ENCODE measurements at places on chromosomes 2 and 18.

DNA sequence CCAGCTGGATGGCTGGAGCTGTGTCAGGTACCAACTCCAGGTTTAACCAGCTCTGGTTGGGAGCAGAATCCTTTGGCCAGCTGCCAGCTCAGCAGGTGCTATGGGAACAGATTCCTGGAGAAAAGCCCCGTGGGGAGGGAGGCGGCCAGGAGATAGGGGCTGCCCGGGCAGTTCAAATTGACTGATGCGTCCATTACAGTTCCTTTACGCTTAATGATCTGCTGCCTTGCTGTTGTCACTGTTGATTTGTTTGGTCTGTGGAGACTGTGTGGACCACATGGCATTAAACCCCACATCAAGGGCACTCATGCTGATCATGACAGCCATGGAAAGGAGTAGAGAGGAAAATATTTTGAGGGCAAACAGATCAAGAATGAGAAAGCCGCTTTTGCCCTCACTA is 200.0 kb downstream of the TSN start:
- no peak for DNase-seq

- DNase-seq = no peak
Measured at GRCh38 chr2:109438773-109439389, 174.9 kb downstream of the SEPTIN10 start.

DNA sequence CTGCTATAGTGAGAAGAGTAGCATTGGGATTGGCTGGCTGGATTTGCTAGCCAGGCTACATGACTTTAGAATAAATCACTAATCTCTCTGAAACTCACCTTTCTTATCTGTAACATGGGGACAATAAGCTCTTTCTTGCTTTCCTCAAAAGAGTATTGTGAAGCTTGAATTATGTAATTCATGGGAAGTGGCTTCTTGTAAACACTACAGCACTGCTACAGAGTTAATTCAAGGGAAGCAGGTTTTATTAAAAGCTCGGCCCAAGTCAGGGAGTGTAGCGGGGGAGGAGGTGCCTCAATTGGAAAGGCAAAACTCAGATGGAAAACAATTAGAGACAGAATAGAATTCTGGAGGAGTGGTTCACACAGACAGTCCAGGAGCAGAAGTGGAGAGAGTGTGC is 100.9 kb upstream of the CELF4 start:
- DNase-seq = no peak

GRCh38 chr18:63311118-63312018 is 8.2 kb downstream of the BCL2 start:
- DNase-seq = peak; percentile 56

- no peak for DNase-seq
Measured at GRCh38 chr2:182299632-182300031, 127.2 kb downstream of the PDE1A start.

- DNase-seq = peak; percentile 91
Measured at GRCh38 chr2:242088471-242089212, 219.1 kb downstream of the RTP5 start.

DNA sequence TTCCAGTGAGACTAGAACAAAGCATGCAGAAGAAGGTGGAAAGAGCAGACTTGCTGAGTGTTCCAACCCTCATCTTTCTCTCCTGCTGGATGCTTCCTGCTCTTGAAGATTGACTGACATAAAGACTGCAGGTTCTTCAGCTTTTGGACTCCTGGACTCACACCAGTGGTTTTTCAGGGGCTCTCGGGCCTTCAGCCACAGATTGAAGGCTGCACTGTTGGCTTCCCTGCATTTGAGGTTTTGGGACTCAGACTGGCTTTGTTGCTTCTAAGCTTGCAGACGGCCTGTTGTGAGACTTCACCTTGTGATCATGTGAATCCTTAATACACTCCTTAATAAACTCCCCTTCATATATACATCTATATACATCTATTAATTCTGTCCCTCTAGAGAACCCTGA is 20.4 kb downstream of the VRK2 start:
- DNase-seq = no peak

GRCh38 chr2:113407446-113408099 is 29.9 kb upstream of the ZNG1B start:
- DNase-seq = no peak

DNA sequence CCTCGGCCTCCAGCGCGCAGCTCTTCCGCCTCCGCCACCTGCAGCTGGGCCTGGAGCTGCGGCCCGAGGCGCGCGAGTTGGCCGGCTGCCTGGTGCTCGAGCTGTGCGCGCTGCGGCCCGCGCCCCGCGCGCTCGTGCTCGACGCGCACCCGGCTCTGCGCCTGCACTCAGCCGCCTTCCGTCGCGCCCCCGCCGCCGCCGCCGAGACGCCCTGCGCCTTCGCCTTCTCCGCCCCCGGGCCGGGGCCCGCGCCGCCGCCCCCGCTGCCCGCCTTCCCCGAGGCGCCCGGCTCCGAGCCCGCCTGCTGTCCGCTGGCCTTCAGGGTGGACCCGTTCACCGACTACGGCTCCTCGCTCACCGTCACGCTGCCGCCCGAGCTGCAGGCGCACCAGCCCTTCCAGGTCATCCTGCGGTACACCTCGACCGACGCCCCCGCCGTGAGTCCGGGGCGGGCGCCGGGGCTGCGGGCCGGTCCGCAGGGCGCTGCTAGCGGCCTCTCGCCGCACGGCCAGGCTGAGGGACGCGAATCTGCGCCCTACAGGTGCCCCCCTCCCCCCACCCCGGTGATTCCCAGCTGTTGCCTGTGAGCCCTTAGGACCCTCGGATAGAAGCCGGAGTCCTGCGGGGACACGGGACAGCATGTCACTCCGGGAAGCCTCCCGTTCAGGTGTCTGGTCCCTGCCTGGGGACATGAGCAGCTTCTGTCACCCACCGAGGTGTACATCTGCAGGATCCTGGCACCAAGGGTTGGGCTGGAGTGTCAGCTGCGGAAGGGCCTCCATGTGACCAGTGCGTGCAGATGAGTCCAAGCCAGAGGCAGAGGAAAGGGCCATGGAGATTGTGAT is 616 bp downstream of the RNPEPL1 start:
- DNase-seq = peak; percentile 84

- DNase-seq = no peak
Measured at GRCh38 chr2:206198677-206199076, 39.0 kb downstream of the EEF1B2 start.

DNA sequence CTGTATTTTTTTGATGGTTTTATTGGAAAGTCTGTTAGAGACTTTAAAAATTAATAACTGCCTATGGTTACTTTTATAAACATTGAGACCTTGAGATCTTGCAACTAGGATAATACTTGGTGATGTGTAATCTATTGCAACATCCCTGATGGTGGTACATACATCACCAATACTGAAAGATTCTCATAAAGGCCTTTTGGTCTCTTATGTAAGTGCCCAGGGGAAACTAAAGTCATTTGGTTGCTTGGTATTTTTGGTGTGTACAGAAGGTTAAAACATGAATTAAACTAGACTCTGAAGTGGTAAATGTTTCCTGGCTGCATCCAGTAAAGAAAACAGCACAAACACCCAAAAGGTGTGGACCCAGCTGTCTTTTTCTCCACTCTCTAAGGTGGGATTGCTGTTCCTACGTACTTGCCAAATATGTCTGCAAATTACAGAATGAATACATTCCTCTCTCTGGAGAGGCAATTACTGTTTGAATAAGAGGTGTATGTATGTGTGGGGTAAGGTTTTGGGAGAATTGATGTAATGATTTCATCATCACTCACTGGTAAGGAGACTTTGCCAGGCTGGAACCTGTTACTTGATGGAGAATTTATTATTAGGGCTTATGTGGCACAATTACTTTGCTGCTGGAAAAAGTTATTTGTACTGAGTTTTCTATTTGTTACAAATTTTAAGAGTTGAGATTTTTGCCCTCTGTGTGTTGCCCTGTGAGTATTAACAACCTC is 3.6 kb downstream of the B3GNT2 start:
- DNase-seq = no peak

- no peak for DNase-seq
Measured at GRCh38 chr18:62138461-62139235, 48.2 kb downstream of the PIGN start.

GRCh38 chr2:6336752-6337471 is 528.8 kb downstream of the CMPK2 start:
- no peak for DNase-seq

DNA sequence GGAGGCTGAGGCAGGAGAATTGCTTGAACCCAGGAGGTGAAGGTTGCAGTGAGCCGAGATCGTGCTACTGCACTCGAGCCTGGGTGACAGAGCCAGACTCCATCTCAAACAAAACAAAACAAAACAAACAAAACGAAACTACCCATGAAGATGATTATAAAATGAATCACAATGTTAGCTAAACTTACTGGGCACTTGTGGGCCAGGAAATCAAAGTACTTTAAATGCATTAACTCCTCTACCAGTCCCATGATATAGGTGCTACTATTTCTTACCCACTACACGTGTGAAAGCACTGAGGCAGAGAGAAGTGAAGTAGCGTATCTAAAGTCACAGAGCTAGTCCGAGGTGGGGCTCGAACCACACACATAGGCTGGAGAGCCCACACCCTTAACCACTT is 53.6 kb downstream of the POLE4 start:
- DNase-seq = no peak

DNA sequence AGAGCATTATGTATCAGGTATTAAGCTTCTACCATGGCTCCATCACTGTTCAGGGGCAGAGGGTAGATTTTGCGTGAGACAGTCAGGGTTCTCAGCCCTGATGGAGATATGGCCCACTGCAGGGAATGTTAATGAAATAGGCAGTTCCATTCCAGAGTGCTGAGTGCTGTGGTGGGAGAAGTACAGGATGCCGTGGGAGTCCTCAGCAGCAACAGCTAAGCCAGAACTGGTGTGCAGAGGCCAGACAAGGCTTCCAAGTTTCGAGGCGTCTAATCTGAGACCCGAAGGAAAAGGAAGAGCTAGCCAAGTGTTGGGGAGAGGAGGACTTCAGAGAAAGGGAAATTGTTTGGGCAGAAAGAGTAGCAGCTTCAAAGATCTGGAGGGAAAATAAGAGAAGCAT is 30.2 kb upstream of the MAPRE2 start:
- no peak for DNase-seq

GRCh38 chr2:108630567-108631405 is 88.5 kb upstream of the RANBP2 start:
- no peak for DNase-seq

DNA sequence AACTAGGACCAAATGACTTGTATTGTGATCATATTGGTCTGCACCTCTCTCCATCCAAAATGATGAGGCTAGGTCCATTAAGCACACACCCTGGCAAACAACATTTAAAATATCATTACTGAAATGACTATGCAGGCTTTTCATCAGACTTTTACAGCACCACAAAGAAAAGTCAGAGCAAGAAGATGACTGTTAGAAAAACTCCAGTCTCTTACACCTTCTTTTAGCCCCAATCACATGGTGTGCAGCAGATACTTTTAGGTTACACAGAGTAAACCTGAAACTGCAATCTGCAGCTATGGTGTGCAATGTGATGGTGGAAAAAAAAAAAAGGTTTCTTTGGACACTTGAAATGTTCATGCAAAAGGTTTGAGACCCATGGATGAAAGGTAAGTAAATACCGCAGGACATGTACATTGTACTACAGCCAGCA is 5.4 kb upstream of the POLI start:
- DNase-seq = peak; percentile 85

DNA sequence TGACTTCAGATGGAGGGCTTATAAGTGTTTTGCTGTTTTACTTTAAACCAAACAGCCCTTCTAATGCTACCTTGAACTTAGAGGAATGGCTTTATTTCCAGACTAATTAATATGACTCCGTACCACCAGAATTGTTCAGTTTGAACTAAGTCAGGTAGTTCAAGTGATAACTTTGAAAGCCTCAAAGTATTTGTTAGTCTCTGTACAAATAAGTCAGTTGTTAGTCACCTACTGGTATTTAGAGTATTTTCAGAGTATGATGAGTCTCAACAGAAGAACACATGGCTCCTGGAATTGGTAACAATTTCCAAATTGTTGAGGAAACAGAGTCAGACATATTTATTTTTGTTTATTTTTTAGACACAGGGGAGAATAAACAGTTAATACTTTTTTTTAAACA is 381.8 kb upstream of the NRXN1 start:
- DNase-seq = no peak

- DNase-seq = no peak
Measured at GRCh38 chr2:208046686-208047085, 21.4 kb upstream of the PLEKHM3 start.

GRCh38 chr2:200587007-200587616 is 1.3 kb downstream of the AOX1 start:
- DNase-seq = no peak

- DNase-seq = no peak
Measured at GRCh38 chr18:62788111-62788510, 72.8 kb downstream of the PHLPP1 start.

DNA sequence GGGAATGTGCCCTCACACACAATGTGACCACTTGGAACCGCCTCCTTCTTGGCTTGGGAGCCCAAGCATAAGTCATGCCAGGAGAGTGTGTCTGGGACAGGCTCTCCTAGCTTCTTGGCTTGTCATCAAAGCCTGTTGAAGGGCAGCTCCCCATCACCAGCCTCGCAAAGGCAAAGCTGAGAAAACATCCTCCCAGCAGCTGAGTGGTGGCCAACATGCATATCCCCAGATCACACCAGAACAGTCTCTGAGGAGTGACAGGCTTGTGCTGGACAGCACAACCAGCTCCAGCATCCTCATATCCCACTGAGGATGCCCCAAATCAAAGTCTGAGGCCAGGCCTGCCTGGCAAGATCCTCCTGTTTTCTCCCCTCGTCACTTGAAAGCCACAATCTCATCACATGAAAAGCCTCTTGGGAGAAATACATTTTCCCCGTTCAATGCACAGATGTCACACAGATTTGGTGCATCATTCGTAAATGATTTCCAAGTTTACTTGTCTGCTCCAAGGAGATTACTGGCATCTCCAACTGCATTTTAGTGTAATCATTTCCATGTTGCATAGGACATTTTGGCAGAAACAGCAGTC is 269.3 kb downstream of the TTC32 start:
- DNase-seq = no peak

GRCh38 chr18:75390854-75391253 is 36.6 kb downstream of the SMIM21 start:
- DNase-seq = no peak

GRCh38 chr2:147006736-147007141 is 838.1 kb upstream of the ACVR2A start:
- DNase-seq = no peak

DNA sequence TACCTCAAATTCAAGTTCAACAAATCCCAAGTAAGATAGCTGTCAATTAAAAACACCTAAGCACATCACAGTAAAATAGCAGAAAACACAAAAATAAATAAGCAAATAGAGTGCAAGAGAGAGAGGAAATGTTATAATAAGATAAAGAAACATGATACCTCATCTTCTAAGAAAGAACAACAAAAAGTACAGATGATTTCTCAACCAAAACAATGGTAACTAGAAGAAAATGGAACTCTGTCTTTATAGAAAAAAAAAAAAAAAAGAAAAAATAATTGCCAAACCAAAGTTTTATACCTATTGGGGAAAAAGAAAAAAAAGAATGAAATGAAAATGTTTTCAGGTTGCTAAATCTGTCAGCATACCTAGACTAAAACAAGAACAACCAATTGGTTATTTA is 1253.5 kb upstream of the CDH2 start:
- no peak for DNase-seq

- DNase-seq = no peak
Measured at GRCh38 chr2:134232461-134232860, 21.4 kb upstream of the MGAT5 start.

GRCh38 chr2:60558536-60558935 is 5.1 kb upstream of the BCL11A start:
- DNase-seq = no peak

Data from GM06990 (cell line).